ENCODE measurements at places on chromosomes 1 and 21.

DNA sequence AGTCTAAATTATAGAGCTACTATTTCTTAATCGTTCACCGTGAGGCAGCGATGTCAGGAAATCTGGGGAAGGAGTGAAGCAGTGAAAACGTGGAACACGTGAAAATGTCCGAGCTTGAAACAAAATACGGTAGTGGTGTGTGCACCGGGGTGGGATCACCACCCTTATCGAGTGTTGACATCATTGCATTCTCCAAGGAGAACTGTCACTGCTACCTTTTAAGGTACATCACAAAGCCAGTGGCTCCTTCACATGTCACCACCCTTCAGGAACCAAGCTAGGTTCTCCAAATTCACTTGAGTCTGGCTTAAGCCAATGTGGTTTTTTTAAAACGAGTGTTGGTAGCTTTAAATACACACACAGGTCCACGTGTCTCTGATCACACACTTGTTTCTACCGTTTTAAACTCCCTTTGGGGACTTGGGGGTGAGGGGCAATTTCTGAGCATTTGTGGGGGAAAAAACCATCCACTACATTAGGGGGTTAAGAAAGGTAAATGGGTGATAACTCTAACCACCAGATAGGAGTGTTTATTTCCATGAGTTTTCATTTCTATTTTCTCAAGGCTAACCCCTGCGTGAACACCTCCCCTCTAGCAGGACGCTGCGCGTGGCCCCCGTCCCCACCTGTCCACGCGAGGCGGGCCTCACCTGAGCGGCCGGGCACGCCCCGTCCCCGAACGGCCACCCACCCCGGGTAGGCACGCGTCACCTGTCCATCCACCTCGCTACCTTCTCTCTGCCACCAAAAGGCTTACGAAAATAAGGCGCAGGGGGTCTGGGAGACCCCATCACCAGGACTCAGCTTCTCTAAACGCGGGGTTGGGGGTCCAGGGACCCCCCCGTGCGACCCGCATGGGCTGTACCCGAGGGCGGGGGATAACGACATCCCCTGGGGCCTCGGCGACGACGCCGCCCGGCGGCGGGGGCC lies 978 bp downstream of the PRDM15 start:
- peak; percentile 39 for DNase-seq

DNA sequence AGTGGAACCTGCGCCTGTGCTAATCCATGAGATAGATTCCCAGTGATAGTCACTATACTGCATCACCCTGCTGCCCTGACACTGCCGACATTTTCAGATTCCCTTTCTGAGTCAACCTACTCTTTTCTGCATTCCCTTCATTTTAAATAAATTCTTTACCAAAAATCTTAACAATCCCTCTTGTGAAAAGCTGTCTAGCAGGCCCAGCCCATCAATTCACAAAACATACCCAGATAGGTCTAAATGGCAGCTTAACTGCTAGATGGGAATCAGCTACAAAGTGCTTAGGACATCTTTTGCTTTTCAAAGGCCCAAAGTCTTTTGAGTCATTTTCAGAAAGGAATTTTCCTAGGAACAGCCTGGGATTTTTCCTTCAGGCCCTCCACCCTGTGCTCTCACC lies 180.1 kb upstream of the PTBP2 start:
- no peak for DNase-seq

GRCh38 chr1:32197074-32197473 lies 3.3 kb upstream of the CCDC28B start:
- DNase-seq = no peak

DNA sequence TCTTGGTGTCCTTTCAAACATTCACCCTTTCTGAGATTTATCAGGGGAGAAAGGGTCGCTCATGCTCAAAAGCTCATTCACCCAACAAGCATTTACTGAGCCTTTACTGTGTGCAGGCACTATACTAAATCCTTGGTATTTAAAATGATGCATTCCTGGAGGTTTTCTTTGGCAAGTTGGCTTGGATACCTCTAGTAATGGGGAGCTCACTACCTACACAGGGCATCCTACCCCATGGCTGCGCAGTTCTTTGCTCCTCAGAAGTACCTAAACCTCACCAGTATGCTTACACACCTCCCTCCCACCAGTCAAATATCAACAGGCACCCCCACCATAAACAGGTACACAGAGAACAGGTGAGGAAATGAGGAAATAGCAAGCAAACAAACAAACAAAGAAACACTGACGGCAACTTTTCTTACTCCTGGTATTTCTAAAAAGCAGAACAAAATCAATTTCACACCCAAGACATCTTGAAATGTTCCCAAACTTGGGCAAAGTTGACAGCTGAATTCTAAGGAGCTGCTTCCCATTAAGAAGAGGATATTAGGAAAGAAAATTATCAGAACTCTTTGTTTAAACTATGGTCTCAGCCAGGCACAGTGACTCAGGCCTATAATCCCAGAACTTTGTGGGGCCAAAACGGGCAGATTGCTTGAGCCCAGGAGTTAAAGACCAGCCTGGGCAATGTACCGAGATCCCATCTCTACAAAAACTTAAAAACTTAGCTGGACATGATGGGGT lies 104.8 kb downstream of the PSMG1 start:
- DNase-seq = no peak

- no peak for DNase-seq
Measured at GRCh38 chr1:80533775-80534334, 1266.9 kb upstream of the ADGRL2 start.

- peak; percentile 60 for DNase-seq
Measured at GRCh38 chr1:93595266-93595665, 86.4 kb downstream of the BCAR3 start.

- DNase-seq = no peak
Measured at GRCh38 chr1:215111916-215112315, 29.4 kb downstream of the KCNK2 start.

- no peak for DNase-seq
Measured at GRCh38 chr1:224378855-224379631, 22.4 kb downstream of the CNIH4 start.

DNA sequence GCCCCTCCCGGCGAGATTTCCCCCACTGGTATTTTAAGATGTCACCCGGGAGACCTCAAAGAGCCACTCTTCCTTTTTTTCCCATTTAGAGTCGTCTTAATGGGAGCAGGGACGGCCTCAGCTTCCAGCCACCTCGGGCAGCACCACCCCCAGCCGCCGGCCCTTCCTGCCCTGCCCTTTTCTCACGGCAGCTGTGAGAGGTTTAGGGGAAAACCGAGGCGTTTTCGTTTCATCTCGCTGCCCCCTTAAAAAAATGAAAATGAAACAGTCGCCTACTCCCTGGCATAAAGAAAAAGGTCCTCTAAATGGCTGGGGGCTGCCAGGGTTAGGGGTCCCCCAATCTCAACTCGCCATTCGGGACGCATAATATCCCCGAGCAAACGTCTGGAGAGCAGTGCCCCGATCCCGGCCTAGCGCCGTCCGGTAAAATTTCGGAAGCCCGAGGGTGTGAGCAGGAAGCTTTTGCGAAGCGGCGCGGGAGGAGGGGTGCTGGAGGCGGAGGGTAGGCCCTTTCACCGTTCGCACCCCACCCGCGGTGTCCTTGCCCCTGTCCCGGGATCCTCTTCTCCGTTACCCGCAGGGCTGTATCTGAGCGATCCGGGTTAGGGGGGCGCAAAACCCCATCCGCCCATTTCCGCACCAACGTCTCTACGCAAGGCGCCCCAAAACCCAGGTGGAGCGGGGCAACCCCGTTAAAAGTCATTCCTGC lies 1.2 kb downstream of the RUNX3 start:
- DNase-seq = no peak

DNA sequence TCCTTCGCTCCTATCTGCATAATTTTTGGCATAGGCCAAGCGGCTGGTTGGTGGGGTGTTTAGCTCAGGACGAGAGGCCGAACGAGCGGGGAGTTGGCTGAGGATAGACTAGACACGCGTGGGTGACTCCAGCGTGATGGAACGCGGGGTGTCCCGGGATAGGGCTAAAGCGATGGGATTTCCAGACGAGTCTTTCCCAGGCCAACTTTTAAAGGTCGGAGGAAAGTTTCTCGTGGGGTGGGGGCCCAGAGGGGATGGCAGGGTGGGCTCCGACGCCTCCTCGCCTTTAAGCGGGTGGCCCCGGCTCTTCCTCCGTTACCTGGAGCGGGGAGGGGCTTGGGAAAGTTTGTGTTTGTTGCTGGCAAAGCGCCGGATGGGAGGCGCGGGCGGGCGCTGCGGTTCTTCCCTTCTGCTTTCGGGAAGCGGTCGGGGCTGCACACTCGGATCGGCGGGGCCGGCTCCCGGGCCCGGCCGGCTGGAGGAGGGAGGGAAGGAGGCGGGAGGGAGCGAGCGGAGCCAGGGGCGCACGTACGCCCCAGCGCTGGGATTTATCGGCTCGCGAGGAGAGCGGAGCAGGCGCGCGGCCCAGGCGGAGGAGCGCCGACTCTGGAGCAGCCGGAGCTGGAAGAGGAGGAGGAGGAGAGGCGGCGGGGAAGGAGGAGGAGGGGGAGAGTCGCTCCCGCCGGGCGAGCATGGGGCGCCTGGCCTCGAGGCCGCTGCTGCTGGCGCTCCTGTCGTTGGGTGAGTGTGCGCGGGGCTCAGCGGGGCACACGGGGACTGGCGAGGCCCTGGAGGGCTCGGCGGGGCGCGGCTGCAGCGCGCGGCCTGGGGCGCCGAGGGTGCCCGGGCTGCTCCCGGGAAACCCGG lies at the start of gene PTGFRN:
Gene PTGFRN, plus strand, starts transcription at position 405 of the 867 bp plus-strand sequence. Its CDS starts 288 bp downstream, at position 693.
- DNase-seq = no peak

GRCh38 chr1:13774121-13774520 lies 74.1 kb downstream of the PRDM2 start:
- DNase-seq = no peak

DNA sequence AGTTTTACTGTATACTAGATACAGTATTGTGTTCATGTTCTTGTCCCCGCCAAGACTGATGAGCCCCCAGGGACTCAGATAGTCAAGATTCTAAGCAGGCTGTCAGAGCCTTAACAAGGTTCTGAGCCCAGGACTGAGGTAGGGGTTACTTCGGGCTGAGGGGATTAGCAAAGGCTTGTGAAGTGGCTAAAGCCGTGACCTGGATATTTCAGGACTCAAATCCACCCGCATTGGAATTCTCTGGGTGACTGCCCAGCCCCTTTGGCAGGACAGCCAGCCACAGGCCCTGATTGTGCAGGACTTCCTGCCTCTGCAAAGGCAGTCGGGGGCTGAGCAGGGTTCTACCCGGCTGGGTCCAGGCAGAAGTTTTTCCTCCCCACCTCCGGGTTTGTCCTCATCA lies at the start of gene PLA2G5:
Gene PLA2G5, plus strand, starts transcription at position 321 of the 400 bp plus-strand sequence. CDS start 14,637 bp downstream, outside the sequence.
- peak; percentile 67 for DNase-seq

DNA sequence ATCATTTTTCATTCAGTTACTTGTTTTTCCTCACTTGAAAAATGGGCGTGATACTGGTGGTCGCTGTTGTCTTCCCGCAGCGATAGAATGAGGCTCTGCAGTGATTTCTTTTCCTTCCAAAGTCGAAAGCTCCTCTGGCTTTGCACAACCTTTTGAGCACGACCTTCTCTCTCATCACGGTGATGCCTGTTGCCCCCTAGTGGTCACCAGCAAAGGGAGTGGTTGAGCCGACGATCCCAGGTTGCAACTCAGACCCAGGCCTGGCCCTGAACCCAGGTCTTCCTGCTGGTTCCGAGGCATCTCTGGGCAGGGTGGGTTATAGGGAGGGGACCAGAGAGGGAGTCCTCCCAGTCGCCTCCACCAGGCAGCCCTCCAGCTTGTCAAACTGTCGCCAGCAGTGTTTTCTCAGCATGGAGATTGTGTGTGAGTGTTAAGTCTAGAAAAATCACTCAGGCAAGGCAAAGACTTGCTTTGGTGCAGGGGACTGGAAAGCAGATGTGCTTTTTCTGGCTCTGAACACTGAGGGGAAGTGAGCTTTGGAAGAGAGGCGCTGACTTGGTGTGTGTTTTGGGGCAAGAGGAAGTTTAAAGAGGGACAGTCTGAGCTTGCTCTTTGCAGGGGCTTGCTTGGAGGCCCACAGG lies 285.3 kb downstream of the CAMTA1 start:
- peak; percentile 62 for DNase-seq

GRCh38 chr1:14113271-14113670 lies 413.3 kb downstream of the PRDM2 start:
- DNase-seq = no peak
